ENCODE measurements at places on chromosomes 12 and 14.

- no peak for DNase-seq
These were observed 11.3 kb downstream of the ABHD12B start for GRCh38 chr14:50882932-50883826.

- no peak for DNase-seq
These were observed 21.0 kb downstream of the FGD4 start for GRCh38 chr12:32420356-32420755.

GRCh38 chr14:24224618-24225071 lies 7.5 kb downstream of the NEDD8 start:
- no peak for DNase-seq

- no peak for DNase-seq
These were observed 5.5 kb upstream of the RNASE10 start for GRCh38 chr14:20499881-20500280.

- DNase-seq, result no peak
These were observed 1.4 kb upstream of the RDH5 start for GRCh38 chr12:55718624-55719275.

DNA sequence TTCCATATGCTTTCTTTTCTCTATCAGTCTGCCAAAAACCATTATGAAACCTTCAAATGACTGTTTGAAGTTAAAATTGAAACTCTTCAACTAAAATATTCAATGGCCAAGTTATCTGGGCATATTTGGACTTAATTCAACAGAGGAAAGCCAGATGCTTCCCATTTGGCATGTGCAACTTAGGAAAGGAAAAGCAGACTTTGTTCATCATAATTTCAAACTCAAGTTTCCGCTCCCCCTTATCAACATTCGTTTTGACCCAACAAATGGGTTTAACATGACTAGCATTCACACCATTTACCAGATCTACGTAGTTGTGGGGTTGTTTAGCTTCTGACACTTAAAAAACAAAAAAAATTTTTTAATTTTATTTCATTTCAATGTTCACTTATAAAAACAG lies 75.7 kb downstream of the PLEKHG7 start:
- DNase-seq, result no peak

- DNase-seq, result peak; percentile 76
These were observed 516 bp downstream of the PCBP2 start for GRCh38 chr12:53452159-53453077.

GRCh38 chr14:49461529-49462401 lies 124.4 kb downstream of the RPS29 start:
- peak; percentile 55 for DNase-seq

DNA sequence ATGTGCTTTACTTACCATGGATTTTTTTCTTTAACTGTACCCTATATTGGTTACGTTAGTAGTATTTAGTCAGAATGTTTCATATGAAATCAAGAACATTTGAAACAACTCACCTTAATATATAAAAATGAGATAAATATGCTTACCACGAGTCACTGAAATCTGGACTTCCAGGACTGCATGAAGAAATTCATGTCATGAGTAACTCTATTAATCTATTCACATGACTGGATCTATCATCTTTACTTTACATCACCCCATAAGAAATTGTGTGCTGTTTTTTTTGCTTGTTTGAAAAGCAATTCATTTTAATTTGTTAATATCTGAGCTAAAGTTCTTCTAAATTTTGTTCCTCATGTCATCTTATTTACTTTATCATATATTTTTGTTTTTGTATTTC lies 5.2 kb downstream of the EPYC start:
- DNase-seq, result no peak

GRCh38 chr14:61344437-61345150 lies 23.2 kb downstream of the PRKCH start:
- DNase-seq, result no peak

DNA sequence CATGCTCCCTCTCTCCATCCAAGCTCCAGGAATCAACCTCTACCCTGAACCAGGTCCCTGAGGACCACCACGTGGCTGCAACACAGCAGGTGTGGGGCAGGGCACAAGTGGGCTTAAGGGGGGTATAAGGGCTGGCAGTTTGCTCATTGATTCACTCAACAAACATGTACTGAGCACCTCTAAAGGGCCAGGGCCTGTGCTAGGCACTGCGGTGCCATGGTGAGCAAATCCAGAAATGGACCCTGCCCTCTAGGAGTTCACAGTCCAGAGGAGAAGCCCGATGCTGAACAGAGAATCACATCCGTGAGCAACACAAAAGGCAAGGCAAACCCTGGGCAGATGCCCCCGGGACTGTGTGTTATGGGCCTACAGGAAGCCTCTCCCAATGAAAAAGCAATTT lies 6.5 kb upstream of the AQP2 start:
- no peak for DNase-seq

DNA sequence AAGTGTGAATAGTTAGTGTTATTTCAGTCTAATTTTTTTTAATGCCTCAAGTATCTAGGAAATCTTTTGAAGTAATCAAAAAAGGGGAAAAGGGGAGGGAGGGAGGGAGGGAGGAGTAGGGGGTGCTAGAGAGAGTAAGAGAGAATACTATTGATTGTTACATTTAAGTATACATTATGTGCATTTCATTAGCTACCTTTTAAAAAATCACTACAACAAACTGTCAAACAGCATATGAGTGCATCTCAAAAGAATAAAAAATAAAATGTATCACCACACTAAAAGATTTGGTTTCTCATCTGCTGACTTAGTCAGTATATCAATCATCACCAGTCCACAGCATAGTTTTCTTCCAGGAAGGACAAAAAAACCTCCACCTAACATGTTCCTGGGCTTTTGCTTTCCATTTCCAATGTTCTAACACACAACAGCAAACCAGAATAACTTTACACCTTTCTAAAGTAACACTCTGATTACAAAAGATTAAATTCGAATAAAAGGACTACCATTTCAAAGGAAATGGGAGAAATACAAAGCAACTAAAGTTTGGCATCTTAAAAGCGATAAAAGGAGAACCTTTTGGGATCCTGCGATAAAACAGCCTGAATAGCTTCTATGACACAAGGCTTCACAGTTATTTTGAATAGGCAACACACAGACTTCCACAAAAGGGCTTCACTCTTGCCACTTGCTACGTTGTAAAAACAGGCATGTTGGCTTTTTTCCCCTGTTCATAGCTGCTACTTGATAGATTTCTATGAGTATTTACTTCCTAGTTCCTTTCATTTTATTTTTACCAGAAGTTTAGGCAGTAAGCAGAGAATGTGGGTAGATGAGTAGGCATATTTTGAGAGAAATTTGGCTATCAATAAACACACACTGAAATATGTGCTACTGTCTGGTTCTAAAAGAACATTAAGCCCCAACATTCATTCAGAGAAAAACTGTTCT lies 160.9 kb downstream of the EPS8 start:
- DNase-seq, result no peak

GRCh38 chr12:104456417-104456949 lies at the start of gene CHST11:
CHST11 (plus strand) TSS chr12:104456948.
- DNase-seq, result peak; percentile 69

- DNase-seq, result no peak
These were observed 26.6 kb downstream of the FUT8 start for GRCh38 chr14:65439117-65439516.

DNA sequence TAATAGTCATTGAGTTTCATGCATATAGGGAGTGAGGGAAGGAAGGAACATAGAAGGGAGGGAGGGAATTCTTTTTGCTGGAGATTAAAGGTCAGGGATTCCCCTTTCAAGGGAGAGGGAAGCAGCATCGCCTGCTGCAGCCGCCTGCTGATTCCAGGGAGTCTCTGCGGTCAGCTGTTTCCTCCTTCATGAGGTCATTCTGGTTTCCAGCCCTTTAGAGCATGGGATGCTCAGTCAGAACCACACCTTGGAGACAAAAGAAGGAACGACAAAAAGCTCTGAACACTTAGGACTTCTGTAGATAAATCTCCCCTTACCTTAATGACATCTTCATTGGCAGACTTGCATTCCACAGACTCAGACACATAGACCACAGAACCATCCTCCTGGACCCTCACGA lies 923.0 kb upstream of the TMEM132C start:
- DNase-seq, result no peak

DNA sequence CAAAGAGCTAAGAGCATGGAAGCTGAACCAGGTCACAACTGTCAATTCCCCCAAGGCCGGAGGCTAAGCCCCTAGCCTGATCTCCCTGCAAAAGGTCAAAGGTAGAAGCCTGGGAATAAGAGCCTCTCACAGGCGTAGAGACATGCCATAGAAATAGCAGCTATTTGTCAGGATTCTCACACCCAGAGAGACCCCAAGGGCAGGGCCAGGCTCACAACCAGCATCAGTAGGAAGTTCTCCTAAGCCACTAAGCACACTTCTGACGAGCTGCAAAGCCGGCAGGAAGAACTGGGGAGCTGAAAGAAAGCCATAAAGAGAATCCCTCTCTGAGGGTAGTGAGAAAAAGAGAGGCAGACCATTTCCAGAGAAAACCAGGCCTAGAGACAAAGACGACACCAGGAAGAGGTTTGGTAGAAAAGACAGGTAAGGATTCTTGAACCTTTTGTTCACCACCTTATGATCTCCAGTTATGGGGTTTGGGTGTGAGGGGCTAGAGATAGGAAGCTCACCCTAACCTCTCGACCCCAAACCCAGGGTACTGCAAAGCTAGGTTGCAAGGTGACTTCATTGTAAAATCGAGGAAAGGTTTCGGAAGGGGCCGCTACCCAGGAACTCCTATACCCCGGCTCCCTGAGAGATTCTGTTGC lies 1.0 kb downstream of the SMARCC2 start:
- DNase-seq, result peak; percentile 9

- no peak for DNase-seq
These were observed 13.9 kb downstream of the SLC39A5 start for GRCh38 chr12:56243731-56244181.

DNA sequence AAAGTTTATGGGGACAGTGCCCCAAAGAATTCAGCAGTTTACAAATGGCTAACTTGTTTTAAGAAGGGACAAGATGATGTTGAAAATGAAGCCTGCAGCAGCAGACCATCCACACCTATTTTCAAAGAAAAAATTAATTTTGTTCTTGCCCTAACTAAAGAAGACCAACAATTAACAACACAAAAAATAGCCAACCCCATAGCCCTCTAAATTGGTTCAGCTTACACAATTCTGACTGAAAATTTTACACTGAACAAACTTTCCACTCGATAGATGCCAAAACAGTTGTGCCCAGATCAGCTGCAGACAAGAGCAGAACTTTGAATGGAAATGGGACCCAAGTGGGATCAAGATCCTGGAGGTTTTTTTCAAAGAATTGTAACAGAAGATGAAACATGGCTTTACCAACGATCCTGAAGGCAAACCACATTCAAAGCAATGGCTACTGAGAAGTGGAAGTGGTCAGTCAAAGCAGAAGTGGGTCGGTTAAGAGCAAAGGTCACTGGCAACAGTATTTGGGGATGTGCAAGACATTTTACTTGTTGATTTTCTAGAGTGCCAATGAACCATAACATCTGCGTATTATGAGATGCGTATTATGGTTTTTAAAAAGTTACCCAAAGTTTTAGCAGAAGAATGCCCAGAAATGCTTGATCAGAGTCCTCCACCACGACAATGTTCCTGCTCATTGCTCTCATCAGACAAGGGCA lies 30.0 kb downstream of the SLC39A9 start:
- DNase-seq, result no peak

DNA sequence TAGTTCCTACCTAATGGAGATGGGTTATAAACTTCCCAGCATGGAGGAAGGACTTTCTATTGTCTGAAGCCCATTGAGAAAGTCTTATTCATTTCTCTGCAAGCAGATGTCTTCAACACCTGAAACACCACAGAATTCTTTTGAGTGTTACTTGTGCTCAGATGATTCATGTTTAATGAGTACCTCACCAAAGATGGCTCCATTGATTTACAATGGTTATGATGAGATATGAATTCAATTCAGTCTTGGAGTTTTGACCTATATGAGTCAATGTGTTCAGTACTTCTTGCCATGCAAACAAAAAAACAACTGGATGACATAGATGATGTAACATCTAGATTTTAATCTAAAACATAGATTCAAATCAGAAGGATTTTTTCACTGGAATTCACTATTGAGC lies 15.4 kb upstream of the PAWR start:
- no peak for DNase-seq

DNA sequence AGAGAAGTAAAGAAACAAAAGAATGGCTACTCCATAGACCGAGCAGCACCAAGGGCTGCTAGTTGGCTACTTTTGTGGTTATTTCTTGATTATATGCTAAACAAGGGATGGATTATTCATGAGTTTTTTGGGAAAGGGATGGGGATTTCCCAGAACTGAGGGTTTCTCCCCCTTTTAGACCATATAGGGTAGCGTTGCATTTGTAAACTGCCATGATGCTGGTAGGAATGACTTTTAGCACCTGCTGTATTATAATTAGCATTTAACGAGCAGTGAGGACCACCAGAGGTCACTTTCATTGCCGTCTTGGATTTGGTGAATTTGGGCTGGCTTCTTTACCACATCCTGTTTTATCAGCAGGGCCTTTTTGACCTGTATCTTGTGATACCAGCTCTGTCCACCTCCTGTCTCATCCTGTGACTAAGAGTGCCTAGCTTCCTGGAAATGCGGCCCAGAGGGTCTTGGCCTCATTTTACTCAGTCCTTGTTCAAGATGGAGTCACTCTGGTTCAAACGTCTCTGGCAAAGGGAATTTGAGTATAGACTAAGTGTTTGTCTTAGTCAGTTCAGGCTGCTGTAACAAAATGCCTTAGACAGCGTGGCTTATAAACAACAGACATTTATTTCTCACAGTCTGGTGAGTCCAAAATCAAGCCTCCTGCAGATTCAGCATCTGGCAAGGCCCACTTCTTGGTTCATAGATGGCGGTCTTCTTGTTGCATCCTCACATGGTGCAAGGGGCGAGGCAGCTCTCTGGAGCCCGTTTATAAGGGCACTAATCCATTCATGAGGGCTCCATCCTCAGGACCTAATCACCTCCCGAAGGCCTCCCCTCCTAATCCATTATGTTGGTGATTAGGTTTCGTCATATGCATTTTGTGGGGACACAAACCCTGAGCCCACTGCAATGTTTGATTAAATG lies 348.3 kb upstream of the SFSWAP start:
- no peak for DNase-seq

GRCh38 chr12:71970031-71970430 lies 31.4 kb downstream of the TPH2 start:
- DNase-seq, result no peak

GRCh38 chr14:72546344-72547016 lies 347.4 kb downstream of the DPF3 start:
- DNase-seq, result no peak

DNA sequence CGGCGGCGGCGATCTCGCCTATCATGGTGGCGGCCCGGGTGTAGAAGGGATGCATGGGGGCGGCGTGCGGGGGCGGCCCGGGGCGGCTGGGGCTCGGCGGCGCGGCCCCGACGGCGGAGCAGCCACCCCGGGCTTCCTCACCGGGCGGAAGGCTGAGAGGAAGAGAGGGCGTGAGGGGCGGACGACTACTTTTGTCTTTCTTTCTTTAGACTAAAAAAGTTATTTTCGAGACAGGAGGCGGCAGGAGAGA lies 240 bp downstream of the BTG1 start:
- no peak for DNase-seq
